NCI-H748 treated with DMSO at 0.1 percent for 48 hours (cell line): ENCODE measurements at places on chromosomes 16 and 17.

DNA sequence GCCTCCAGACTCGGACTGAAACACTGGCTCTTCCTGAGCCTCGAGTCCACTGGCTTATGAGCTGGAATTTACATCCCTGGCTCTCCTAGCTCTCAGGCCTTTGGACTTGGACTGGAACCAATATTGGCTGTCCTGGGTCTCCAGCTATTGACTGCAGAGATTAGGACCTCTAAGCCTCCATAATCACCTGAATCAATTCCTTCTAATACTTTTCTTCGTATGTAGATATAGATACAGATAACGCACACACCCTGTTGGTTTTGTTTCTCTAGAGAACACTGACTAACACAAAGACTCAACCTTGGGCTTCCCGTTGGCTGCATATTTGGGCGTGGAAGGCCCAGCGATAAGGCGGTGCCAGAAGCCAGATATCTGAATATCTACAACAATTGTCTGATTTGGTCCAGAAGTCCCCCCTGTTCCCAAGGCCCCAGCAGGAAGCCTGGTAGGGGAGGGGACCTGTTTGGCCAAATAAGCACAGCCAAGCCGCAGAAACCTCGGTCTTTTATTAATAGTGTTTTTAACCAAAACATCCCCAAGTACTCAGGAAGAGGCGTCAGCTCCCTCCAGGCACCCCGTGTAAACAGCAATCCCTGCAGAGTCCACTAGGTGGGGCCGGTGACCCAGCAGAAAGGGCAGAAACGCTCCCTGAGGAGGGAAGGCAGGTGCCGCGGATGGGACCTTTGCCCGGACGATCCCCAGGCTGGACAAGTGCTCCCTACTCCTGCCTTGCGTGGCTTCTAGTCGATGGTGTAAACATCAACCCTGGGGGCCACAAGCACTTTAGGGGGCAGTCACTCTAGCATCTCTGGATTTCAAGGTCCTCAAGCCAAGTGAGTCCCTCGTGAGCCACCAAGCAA, 57.0 kb downstream of the ABR start:
- peak; percentile 64 for DNase-seq

DNA sequence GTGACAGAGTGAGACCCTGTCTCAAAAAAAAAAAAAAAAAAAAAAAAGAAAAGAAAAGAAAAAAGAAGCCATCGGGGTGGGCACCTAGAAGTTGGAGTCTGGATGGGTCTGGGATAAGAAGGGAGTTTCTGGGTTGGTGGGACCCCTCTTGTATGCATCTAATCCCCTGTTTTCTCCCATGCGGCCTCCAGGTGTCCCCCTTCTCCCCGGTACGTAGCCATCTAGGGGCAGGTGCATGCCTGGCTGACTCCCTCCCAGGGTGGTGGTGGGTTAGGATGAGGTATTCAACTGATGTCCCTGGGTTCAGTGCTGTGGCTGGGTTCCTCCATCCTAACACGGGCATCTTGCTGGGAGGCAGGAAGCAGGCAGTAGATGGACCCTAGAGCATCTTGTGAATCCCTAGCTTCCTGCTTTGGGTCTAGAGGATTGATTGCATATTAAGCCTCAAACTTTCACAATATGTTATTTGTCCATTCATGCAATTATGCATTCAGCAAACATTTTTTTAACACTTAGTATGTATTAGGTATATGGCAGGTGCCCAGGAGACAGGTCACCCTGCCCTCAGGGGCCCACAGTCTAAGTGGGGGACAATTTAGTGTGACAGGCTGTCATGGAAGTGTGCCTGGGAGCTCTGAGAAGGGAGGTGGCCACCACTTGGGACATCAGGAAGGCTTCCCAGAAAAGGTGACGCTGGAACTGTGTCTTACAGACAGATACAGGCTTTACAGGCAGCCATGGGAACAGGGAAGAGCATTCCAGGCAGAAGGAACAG, 13.1 kb downstream of the FMNL1 start:
- peak; percentile 43 for DNase-seq

DNA sequence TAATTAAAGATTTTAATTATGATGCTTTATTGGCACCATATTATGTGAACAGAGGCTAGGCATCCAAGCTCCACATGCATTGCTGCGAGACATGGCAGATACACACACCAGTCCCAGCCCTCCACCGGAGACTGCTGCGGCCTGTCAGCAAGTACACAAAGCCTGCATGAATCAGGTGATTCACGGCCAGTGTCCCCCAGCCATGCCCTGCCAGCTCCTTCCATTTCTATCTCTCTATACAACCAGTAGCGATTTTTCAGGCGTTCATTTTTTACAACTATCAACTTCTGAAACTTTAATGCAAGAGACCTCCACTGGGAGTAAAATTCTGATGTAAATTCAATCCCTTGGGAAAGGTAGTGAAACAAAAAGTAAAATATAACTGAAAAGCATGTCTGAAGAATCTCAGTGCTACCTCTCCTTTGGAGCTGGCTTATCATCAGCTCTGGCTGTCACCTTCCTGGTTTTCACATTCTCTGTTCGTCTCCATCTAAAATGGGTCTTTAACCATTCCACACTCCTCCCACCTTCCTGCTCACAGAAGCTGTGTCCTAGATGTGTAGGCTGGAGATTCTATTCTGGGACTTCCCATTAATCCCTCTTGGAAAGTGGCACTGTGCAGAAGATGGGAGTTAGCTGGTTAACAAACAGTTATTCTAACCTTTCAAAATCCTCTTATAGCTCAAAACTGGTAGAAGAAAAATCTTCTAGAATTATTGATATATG, 32.2 kb downstream of the HS3ST3A1 start:
- DNase-seq = no peak

- DNase-seq = no peak
These were observed 27.4 kb upstream of the ADORA2B start for GRCh38 chr17:15917438-15918027.

DNA sequence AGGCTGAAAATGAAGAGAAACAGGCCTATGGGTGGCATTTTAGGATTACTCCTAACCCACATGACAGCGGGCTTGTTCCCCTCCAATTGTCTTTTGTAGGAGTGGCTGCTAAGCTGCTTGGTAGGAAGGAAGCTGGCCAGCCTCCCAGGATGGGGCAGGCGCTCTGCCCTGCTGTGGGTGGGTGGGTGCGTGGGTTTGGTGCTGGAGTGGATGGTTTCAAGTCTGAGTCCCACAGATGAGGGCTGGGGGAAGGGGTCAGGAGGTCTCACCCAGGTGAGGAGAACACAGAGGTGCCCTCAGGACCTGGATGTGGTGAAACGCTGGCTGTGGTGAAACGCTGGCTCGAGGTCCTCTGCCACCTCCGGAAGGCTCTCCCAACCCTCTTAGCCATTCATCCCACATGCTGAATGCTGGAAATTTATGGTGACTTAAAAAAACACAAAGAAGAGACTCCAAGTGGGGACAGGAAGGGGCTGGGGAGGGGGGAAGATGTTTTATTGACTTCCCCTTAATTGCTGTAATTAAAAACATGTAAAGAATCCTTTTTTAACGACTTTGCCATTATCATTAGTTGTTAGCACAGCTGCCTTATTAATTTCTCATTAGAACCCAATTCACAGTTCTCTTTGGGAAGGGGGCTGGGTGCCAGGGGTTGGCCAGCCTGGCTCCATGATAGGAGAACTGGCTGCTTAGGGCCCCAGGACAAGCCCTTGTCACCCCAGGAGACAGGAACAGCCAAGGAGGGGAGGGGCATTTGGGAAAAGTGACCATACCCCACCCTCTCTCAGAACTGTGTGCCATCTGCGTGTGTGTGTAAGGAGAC, 153.5 kb upstream of the CDC42EP4 start:
- DNase-seq = peak; percentile 90

GRCh38 chr16:4982056-4982867, 24.1 kb downstream of the SEC14L5 start:
- no peak for DNase-seq

DNA sequence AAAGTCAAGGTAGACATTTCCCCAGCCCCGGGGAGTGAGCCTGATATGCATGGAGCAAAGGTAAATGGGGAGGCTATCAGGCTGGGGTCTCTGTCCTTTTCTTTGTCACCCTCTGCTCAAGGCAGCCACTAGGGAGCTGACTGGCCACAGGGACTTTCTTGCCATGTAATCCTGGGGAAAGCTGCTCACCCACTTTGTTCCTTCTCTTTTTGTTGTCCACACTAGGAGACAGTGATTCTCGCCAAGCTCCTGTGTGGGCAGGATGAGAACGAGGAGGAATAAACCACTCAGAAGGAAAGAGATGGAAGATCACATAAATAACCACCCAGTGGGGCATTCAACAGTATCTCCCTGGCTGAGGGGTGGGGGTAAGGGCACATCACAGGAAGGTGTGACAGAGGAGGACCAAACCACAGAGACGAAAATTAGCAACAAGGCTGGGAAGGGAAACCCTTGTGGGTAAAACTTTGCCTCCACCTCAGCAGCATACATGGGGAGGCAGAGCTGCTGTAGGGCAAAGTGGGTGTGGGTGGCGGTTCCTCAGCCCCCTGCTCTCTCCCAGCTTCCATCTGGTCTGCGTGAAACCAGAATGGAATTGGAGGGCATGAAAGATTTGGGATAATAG, 26.2 kb upstream of the CCL1 start:
- no peak for DNase-seq

DNA sequence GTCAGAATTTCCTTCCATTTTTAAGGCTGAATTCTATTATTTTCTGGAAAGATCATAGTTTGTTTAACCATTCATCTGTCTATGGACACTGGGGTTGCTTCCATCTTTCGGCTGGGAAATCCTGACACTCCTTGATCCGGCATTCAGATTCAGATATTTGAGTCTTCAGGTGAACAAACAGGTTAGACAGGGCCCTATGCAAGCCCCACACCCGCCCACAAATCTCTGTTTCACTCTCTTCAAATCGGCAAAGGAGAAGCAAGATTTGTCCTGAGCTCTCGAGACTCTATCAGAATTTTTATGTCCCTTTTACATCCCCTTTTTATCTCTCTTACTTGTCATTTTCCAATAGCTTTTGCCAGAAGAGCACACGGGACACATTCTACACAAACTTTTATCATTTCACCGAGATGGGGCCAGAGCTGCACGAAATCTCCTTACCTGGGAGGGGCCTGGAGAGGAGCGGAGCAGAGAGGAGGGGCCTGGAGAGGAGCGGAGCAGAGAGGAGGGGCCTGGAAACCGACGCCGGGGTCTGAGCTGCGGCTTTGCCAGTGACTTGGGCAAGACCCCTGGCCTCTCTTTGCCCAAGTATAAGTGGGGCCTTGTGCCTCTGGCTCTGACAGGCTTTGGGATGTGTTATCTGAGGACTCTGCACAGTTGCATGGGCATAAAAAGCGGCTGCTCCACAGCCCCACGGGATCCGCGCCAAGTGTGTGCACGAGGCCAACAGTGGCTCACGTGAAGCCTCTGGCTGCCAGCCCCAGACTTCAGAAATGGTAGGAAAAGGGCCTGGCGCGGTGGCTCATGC, 54.3 kb upstream of the RBFOX3 start:
- DNase-seq = no peak

DNA sequence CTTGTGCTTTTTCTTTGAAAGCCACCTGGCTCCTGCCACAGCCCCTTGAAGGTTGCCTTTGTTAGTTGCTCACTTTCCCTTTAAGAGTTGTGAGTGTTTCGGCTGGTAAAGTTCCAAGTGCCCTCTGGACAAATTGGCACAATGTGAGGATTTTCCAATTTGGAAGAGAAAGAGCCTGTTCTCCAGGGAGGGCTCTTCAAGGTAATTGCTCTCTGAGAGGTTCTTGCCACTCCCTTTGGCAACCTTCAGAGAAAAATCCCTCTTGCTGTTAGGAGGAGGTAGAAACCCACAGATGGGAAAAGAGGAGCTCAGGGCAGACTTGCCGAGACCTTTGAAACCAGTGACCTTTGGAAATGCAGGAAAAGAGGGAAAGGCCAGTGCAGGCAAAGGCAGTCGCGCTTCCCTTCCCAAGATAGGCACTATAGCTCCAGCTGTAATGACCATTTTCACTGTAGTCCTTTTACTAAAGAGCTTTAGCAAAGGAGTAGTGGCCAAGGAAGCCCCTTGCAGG, 49.0 kb upstream of the AKAP1 start:
- no peak for DNase-seq

DNA sequence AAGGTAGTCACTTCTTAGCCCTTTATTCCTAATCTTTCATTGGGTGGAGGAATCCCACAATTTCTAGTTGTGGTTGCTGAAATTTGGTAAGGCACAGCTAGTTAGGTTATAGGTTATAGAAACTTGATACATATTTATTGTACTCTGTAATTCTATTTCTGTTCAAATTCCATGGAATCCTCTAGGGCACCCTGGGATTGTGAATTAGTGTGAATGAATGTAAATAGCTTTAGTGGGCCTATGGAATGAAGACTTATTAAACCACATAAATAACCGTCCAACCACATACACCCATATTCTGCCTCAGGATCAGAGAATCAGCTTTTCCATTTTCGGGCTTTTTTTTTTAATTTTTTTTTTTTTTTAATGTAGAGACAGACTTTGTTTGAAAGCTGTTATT, 9.2 kb downstream of the TANC2 start:
- DNase-seq = no peak

DNA sequence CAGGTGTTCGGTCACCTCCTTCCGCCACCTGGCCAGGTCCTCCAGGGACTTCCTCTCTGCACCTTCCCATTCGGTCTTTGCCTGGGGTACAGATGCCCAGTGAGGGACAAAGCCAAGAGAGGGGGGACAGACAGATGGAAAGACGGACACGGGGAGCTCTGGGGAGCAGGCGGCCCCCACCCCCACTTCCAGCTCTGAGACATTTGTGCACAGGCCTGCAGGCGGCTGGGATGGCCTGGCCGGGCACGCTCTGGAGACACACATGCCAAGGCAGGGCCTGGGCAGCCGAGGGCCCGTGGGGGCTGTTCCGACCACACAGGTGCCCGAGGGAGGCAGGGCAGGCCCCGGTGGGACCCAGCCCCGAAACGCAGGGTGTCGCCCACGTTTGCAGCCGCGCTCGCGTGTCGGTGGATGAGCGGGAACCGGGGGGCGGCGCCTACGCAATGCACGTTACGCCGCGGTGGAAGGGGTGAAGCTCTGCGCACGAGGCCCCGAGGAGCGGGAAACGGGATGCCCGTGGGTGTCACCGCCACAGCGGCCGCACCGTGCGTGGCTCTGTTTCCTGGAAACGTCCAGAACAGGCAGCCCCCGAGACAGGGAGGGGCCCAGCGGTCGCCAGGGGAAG, 6.0 kb downstream of the PERCC1 start:
- no peak for DNase-seq

DNA sequence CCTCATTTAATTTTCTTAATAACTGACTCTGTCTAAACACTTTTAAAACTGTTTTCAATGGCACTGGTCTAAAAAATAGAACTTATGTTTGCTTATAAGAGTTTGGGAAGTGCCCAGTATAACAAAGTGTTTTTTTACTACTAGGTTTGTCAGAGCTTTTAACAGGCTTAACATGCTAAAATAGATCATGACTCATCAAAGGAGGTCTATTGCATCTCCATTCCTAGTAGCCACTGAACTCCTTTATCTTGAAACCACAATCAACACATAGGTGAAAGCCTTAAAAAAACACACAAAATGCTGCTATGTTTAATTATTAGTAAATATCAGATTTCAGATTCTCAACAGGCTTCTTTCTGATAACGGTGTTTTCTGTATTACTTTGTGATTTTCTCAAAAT, 196.4 kb upstream of the KIF2B start:
- no peak for DNase-seq

GRCh38 chr16:57155702-57156350, 30.0 kb downstream of the PSME3IP1 start:
- DNase-seq = no peak
